Suppressor macrophage treated with lipopolysaccharide for 1 hour (primary cell): ENCODE measurements at places on chromosomes 5 and 9.

- no peak for DNase-seq
Observed at GRCh38 chr9:127814619-127815511, 12.2 kb downstream of the FPGS start.

GRCh38 chr9:107750741-107751566, 261.4 kb upstream of the KLF4 start:
- peak; percentile 98 for DNase-seq

GRCh38 chr9:31683116-31683515, 701.3 kb upstream of the ACO1 start:
- DNase-seq, result no peak

GRCh38 chr9:117412006-117412715, 2.7 kb downstream of the ASTN2 start:
- DNase-seq, result no peak

DNA sequence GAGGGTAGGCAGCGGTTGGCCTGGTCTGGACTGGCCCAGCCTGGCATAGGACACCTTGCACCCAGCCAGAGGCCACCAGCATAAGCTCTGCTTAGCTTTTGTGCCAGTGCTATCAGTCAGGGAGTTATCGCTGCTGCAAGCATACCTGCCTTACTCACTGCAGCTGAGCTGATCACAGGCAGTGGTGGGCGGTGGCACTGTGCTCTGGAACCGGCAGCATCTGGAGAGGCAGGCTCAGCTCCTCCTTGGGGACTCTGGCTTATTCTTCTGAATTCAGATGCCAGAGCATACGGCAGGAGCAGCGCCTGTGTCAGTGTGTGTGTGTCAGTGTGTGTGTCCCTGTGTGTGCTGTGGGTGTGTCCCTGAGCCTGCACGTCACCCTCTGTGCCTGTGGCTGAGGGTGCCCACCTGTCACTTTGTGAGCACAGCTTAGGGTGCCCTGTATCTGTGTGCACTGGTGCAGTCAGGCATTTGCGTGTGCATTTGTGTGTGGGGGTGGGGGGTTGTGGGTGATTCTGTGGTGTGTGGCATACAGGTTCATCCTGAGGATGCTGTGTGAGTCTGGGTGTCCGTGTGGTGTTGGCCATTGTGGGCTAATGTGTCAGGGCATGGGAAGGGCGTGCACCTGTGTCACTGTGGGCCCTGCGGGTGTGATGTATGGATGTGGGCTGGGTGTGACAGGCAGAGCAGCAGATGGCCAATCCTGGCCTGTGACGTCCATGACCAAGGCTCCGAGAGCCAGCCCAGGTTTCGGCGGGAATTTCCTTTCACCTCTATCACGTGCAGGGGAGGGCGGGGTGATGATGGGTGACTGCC, 23.5 kb downstream of the LMX1B start:
- no peak for DNase-seq

DNA sequence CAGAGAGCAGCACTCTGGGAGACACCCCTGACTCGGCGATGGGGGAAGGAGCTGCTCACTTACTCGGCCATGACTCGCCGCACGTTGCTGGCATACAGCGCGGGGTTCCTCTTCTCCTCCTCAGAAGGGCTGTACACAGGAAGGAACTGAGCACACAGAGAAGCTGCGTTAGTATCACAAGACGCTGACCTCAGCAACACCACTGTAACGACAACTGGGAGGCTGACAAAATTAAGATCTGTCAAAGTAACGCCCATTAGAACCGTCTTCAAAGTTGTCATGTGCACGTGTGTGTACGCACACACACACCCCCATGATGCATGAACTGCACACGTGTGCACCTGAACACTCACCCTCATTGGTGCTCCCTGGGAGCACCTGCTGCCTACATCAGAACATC, 32.1 kb upstream of the SLC6A3 start:
- DNase-seq, result peak; percentile 96

- DNase-seq, result no peak
Observed at GRCh38 chr5:167012123-167013034, 1279.1 kb upstream of the WWC1 start.

DNA sequence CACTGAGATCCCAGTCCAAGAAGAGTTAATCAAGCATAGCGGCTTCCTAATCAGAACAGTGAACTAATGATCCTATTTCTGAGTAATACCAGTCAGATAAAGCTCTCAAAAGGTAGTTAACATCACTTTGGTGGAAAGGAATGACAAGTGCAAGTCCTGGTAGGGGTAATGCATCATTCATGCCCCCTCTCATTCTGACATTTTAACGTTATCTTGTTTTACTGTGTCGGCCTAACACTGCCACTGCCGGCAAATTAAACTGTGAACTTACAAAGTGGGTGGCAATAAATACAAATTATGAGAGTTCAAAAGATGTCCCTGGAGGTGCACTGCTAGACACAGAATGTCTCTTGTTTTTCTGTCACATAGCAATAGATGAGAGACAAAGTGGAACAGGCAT, 131.6 kb downstream of the EBF1 start:
- DNase-seq, result no peak

GRCh38 chr5:95962785-95963184, 1.1 kb upstream of the ELL2 start:
- no peak for DNase-seq

GRCh38 chr5:145920542-145921210, 15.7 kb upstream of the SH3RF2 start:
- DNase-seq, result no peak

- DNase-seq, result no peak
Observed at GRCh38 chr9:93228453-93228852, 44.5 kb downstream of the WNK2 start.

DNA sequence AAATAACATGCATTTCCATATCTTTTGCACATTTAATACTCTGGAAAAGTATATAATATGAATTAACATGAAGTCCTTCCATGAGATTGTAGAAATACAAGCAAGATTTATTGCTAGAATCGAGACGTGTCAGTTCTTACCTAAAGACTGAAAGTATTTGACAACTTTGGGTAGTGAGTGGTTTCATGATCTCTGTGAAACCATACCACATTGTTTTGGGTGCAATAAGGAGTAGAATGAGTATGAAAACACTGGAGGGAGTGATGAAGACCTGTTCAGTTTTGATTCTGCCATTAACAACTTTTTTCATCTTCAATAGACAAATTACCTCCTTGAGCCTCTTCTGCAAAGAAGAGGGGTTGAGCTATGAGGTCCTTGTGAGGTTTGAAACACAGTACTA, 133.7 kb downstream of the NUDT12 start:
- no peak for DNase-seq

DNA sequence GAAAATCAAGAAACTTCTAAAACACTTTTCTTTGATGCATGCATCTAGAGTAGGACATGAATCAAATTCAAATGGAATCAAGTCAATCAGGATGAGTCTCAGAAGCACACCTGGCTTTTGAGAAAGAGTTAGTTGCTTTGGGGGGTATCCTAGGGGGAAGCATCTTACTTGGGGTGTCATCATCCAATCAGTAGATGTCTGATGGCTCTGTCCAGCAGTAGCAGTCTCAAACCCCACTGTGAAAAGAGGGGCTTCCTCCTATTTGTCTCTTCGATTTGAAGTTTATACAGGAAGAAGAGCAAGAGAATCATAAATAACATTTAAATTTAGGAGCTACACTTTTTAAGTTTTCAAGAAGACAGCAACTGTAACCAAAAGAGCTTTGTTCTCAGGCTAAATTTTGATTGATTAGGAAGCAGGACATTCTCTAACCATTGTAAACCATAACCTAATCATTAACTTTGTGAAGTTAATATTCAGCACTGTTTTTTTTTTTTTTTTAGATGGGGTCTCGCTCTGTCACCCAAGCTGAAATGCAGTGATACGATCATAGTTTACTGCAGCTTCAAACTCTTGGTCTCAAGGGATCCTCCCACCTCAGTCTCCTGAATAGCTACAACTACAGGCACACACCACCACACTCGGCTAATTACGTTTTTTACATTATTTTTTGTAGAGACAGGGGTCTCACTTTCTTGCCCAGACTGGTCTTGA, 614.7 kb downstream of the CSNK1G3 start:
- DNase-seq, result no peak
